ENCODE measurements at places on chromosomes 11 and 22. TPM values are rescaled to one million over a fixed set of nuclear protein-coding genes. Genes with fewer than 3 reads are reported as not detected.

GRCh38 chr11:84790849-84791427, 836.2 kb downstream of the DLG2 start:
- no peak for DNase-seq

Gene PLAAT2
- not detected for total RNA-seq

- no peak for DNase-seq
These were observed 328.7 kb downstream of the CTTN start for GRCh38 chr11:70727021-70727420.

GRCh38 chr11:72224564-72225410, at the start of gene INPPL1:
Gene INPPL1, plus strand, starts transcription at chr11:72224767. Its CDS starts 218 bp downstream, at chr11:72224985.
- DNase-seq = peak; percentile 63

Gene ARHGAP32
- 10.6 TPM for total RNA-seq

- no peak for DNase-seq
These were observed 342.6 kb downstream of the TBC1D22A start for GRCh38 chr22:47105085-47105484.

- no peak for DNase-seq
These were observed 524 bp upstream of the SLC25A17 start for GRCh38 chr22:40819599-40820140.

DNA sequence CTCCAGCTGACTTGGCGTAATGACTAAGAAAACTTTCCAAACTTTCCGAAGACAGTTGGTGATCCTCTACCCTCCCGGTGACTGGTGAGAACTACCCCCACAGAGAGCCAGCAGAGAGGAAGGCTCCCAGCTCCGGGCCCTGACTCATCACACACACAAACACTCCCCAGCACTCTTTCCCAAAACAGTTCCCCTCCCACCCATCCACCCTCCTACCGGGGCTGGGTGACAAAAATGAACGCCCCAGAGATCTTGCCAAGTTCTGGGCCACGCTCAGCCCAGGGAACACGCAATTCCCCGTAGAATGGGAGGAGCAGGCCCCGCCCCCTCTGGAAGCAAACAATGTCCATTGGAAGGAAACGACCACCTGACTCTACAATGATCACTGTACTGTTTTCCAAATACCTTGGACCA, 21.3 kb upstream of the JAM3 start:
- DNase-seq = no peak

DNA sequence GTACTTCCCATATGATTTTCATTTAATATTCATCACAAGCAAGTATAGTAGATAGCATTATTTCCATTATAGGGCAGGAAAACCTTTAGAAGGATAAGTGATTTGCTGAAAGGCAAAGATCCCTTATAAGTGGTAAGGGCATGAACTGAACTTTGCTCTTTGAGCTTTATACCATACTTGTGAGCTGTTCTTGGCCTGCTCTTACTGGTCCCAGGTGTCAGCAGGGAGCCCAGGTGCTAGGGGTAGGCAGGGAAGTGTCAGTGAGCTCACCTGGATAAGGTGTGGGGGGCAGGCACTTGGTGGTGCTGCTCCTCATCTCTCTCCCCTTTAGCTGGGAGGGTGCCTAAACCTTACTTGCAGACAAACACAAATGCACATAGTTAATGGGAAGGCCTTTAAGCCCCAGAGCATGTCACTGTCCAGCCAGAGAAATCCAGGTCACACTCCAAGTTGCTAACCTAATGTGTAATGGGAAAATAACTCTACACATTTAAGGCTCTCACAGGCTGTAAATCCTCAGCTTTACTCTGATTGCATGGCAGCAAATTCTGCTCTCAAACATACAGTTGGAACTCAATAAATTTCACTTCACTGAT, 114.4 kb downstream of the PLEKHA7 start:
- DNase-seq = no peak

Gene SBF1
- total RNA-seq = 254 TPM

- no peak for DNase-seq
These were observed 22.4 kb downstream of the PRR5 start for GRCh38 chr22:44724416-44724815.
